ENCODE measurements at places on chromosomes 12 and 14.

DNA sequence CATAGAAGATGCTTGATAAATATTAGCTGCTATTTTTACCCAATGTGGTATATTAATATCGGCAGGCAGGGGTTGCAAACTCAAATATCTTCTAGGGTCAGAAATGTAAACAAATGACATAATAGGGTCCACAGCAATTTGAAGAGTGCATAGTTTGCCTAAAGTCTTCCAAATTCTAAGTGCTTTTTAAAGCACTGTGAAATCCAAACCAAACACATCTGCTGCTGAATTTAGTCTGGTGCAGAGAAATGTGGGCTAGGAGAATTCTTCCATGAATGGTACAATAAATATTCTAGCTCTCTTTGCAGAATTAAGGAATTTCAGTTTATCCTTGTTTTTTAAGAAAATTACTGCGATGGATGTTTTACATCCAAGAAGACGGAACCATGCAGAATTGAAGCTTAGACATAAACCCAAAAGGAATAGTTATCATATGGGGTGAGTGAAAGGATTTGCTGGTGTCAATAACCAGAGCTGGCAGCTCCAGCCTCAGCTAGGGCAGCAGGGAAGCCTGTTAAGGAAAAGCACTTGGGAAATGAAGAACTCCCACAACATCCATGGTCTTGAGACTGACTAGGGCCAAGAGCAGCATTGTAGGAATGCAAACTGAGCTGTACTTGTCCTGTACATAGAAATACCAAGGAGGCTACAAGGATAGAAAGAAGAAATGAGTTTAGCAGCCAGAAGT lies 65.5 kb downstream of the PTPRR start:
- no peak for DNase-seq

DNA sequence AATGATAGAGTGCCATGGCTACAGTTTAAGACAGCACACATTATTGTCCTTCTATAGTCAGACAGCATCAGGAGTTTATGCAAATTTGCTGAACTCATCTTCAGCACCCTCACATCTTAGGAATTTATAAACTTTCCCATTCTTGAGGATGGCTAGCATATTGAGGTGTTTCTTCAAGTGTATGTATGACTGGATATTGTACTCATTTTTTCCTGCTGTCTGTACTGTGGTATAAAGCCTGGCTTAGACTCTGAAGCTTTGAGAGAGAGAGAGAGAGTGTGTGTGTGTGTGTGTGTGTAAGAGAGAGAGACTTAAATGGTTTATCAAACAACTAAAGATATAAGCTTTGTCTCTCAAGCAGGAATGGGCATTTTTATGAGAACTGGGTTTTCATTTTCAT lies 161.6 kb downstream of the PIK3C2G start:
- no peak for DNase-seq

- DNase-seq: no peak
Observed at GRCh38 chr14:101230161-101230850, 326.8 kb upstream of the RTL1 start.

- DNase-seq: no peak
Observed at GRCh38 chr14:32738206-32738871, 200.3 kb upstream of the NPAS3 start.

All from omental fat pad (tissue), 4 donors.